ENCODE measurements at places on chromosomes 6 and 20.

GRCh38 chr20:42747765-42748411, 441.8 kb downstream of the PTPRT start:
- DNase-seq, result no peak

GRCh38 chr6:98821756-98822405, 12.5 kb upstream of the POU3F2 start:
- no peak for DNase-seq

DNA sequence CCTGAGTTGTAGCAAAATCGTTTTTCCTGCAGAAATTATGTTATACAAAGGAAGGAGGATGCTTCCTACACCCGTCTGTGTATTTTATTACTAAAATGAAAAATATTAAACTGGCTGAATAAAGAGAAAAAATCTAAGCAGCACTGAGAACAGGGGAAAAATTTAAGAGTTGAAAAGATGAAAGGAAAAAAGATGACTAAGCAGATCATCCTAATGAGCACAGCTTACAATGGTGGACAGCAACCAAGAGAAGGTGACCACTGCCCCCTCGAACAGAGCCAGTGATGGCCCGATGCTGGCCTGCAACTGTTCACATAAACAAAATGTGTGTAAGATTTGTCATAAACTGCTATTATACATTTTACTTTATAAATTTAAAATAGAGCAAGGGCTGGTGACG, 4.2 kb downstream of the PROKR2 start:
- DNase-seq, result no peak

DNA sequence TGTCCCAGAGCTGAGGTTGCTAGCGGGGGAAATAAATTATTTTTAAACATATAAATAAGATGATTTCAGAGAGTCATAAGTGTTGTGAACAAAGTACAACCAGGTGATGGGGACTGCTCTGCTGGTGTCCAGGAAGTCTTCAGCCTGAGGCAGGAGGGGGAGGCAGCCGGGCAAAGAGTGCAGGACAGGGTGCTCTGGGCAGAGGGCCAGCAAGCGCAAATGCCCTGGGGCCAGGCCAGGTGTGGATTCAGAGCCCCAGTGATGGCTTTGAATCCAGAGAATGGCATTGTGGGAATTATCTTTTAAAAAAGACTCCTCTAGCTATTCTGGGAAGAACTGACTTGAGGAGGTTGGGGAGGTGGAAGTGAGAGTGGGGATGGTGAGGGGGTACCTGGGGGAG, 1.6 kb downstream of the CLPSL1 start:
- DNase-seq, result peak; percentile 69

- no peak for DNase-seq
Measured at GRCh38 chr6:938271-938905, 245.4 kb upstream of the EXOC2 start.

DNA sequence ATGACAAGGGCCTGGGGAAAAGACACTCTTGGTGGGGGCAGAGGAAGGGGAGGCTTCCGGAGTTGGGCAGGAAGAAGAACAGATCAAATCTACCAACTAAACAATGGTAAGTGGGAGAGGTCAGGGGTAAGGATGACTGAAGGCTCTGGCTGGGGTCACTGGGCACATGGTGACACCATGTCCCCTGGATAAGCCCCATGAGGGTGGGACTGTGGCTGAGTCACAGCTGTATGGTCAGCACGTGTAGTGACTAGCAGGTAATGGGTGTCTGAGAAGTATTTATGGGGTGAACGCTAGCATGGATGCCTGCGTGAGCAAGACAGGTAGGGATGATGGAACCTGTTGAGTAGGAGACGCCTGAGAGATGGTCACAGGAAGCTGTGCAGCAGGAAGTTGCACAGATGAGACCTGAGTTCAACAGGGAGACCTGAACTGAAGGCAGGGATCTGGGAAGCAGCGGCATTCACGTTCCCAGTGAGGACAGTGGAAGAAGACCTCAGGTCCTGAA, 64.5 kb upstream of the SNX9 start:
- DNase-seq, result no peak

- DNase-seq, result no peak
Measured at GRCh38 chr6:55868176-55868575, 7.2 kb downstream of the BMP5 start.

DNA sequence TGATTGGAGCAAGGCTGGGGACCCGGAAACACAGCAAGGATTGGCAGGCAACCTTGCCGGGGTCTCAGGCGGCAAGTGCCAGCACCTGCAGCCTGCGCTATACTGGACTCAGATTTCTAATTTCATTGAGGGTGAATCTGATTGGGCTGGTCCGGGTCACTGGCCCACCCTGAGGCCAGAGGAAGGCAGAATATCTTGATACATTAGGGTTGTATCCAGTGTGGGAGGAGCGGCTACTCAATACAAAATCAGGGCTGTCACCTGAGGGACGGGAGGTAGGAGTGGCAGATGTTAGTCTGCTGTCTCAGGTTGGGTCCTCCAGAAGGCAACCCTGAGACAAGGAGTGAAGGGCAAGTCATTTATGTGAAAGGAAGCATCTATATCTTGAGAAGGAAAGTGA, 40.7 kb downstream of the BFSP1 start:
- no peak for DNase-seq

- no peak for DNase-seq
Measured at GRCh38 chr6:68039641-68040311, 595.3 kb upstream of the ADGRB3 start.

DNA sequence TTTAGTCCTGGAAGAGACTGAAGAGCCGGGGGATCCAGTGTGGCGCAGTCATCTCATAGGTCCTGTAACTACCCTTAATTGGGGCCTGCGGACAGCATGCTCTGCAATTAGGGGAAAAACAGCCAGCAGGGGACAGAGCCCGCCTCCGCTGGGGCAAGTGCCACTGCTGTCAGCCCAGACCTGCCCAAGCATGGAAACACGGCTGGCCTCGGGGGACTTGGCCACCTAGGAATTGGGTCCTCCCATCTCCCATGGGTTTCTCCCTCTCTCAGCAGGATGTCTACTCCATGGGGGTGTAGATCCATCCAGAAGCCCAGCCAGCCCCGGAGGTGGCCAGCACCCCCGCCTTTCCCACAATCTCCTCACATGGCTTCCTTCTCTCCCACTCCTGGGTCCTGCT, 3.6 kb downstream of the GHRH start:
- DNase-seq, result no peak

DNA sequence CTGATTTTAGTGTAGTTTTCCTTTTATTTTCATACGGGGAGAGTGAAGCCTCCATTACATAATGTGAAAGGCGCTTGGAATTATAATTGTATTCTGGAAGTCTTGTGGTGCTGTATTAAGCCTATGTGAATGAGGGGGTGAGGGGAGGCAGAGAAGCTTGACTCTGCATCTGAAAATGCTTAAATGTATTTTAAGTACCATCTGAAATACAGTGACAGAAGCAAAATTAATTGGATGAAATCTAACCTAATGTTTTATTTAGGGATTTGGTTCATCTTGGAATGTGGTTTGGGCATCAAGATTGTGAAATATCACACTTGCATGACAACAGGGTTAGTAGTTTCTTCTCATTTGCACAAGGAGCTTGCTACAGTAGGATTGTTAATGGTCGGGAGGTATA, 41.2 kb downstream of the TMEM200A start:
- DNase-seq, result no peak

DNA sequence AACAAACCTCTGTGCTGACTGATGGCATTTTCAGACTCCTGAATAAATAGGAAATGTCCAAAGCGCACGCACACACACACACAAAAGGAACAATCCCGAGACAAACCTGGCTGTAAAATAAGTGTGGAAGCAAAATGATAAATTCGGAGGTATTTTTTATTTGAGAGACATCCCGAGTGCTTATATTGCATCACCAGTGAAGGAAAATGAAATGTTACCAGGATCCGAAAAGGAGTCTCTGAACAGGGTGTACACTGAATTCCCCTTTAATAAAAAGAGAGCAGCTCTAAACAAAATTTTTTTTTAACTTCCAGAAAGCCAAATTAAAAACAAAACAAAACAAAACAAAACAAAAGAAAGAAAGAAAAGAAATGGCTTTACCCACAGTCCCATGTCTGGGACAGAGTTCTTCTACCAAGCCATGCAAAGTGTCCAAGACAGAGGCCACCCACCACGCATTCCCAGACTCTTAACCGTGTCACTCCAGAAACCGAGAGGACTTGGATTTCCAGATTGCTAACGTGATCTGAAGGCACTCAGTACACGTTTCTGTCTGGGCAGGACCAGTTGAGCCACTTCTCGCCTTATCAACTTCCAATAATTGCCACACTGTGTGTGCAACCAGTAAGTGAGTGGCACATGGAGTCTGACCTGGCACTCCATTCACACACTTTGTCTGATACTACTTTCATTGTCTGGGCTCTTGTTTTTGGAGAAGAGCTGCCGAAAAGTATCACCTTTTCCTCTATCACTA, 817 bp downstream of the ME1 start:
- DNase-seq, result peak; percentile 48

GRCh38 chr6:33759887-33760629, 13.4 kb upstream of the IP6K3 start:
- no peak for DNase-seq

DNA sequence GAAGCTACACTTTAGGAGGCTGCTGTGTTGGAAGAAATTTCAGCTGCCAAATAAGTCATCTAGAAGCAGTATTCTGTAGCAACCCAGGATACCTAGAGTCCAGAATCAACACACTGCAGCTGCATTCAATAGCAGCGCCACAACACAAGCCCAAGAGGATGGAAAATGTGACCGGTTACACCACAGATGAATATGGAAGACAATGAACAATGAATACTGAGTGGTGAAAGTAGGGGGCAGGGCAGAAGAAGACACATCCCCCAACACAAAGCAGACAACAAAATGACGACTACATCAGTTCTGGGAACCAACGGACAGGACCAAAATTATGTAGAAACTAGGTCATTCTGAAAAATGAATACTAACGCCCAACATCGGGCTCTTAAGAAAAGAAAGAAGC, 38.2 kb downstream of the KIF6 start:
- no peak for DNase-seq

DNA sequence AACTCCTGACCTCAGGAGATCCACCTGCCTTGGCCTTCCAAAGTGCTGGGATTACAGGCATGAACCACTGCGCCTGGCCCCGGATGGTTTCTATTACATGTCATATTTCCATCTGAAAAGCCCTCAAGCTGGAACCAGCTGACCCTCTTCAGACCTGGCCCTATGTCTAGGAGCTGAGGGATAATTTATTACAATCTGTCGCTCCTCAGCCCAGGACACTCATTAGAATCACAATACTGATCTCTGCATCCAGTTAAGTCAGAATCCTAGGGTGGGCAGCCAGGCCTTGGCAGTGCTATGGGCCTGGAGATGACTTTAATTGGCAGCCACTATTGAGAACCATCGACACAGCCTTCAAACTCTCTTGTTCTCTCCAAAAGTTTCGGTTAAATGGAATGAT, 162.6 kb upstream of the SNX9 start:
- no peak for DNase-seq

- peak; percentile 79 for DNase-seq
Measured at GRCh38 chr6:52598123-52598823, 21.4 kb upstream of the TRAM2 start.

DNA sequence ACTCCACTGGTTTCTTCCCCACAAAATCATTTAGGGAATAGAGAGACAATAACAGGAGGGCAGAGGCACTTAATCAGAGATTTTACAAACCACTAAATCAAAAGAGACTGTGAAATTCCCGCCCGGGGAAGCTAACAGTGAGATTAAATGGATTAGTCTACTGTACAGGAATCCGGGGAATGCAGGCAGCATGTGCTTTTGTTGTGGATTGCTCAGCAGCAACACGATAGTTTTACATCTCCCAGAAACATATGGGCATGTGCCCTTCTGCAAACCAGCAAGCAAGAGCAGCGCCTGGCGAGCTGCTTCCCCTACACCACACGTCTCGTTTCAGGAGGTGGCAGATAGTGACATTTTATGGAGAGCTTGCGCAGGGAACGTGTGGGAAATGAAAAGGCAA, 382.3 kb downstream of the CD83 start:
- DNase-seq, result no peak
